T-helper 9 cell (primary cell): ENCODE measurements at places on chromosomes 5 and 9.

GRCh38 chr9:116580853-116581252, 106.3 kb upstream of the TRIM32 start:
- DNase-seq, result no peak

DNA sequence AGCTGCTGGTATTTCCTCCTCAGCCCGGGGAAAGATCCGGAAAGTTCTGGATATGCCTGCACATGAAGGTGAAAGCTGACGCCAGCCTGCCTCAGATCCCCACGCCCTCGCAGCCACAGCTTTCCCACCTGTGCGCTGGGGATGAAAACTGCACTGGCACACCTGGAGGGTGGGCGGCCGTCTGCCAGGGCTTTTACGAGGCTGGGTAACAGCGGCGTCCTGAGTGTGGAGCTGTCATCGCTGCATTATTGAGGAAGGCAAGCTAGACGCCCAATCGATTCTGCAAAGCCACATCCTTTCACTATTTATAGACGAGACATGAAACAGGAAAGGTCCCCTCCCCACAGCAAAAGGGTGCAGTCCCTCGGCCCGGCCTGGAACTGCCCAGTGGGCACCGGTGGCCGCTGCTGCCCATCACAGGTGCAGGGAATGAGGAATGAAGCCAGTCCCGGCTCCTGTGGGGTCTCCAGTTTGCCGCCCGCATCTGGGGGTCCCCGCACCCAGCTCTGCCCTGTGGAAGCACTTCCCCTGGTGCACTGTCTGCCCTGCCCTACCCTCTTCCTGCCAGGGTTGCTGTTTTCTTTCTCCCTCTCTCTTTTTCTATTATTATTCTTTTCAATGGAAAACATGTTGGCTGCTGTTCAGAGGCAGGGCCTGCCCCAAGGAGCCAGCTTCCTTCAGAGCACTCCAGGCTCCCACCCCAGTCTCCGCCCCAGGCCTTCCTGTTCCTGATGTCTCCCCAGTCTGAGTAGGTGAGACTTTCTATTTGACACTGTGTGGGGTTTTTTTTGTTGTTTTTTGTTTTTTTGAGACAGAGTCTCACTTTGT, 7.0 kb downstream of the NOTCH1 start:
- peak; percentile 52 for DNase-seq

DNA sequence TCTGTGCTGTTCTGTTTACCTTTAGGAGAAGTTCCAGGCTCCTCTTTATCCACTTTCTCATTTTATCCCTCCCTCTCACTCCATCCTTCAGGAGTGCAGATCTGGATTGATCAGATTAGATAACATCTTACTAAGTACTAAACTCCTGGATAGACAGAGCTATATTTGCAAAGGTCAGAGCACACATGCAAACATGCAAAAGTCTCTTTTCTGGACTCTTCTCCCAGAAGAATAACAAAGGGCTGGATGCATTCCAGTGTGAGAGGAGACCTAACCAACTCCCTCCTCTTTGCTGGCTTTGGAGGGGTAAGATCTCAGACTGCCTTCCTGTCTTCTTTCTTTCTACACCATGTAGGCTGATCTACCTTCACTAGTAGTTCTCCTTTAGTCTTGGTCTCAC, 21.4 kb downstream of the GARNL3 start:
- no peak for DNase-seq

GRCh38 chr9:127021664-127022363, 100.6 kb downstream of the ANGPTL2 start:
- DNase-seq, result no peak

DNA sequence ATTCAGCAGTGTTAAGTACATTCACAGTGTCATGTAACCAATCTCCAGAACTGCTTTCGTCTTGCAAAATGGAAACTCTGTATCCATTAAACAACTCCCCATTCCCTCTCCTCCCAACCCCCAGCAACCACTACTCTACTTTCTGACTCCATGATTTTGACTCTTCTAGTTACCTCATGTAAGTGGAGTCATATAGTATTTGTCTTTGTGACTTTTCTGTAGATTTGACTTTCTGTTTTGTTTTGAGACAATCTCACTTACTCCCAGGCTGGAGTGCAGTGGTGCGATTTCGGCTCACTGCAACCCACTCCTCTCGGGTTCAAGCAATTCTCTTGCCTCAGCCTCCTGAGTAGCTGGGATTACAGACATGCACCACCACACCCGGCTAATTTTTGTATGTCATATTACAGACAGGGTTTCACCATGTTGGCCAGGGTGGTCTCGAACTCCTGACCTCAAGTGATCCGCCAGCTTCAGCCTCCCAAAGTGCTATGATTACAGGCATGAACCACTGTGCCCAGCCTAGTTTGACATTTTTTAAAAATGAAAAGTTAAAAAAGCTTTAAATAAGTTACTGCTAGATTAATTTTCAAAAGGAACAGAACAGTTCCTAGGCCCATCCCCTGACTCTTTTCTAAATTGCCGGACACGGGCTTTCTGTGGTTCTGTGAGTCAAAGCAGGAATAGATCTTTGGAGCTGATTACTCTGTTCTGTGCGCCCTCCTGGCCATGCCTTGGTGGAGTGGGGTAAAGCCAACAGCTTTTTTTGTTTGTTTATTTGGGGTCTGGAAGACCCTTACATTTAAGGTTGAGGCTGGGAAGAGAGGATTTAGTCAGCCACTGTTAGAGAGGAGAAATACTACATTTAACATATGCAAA, 59.3 kb downstream of the RALGPS1 start:
- DNase-seq, result no peak

- no peak for DNase-seq
Measured at GRCh38 chr5:80881726-80882125, 78.4 kb upstream of the RASGRF2 start.

DNA sequence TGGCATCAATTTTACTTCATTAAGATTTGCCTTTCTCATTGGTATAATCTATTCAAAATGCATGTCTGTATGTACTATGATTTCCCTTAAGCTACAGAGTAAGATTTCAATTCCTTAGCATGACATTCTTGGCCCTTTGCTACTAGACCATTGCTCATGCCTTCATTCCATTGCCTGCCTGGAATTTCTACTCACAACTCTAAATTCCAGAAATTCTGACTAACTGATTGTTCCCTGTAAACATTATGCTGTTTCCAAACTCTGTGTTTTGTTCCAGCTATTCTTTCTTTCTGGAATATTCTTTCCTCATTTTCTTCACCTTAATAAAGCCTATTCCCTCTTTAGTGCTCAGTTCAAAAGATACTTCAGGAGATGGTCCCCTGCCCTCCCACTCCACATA, 568.8 kb upstream of the SEMA6A start:
- no peak for DNase-seq

GRCh38 chr5:87076931-87077330, 190.8 kb upstream of the RASA1 start:
- DNase-seq, result no peak

GRCh38 chr9:36166168-36166927, 2.8 kb upstream of the CCIN start:
- peak; percentile 82 for DNase-seq

DNA sequence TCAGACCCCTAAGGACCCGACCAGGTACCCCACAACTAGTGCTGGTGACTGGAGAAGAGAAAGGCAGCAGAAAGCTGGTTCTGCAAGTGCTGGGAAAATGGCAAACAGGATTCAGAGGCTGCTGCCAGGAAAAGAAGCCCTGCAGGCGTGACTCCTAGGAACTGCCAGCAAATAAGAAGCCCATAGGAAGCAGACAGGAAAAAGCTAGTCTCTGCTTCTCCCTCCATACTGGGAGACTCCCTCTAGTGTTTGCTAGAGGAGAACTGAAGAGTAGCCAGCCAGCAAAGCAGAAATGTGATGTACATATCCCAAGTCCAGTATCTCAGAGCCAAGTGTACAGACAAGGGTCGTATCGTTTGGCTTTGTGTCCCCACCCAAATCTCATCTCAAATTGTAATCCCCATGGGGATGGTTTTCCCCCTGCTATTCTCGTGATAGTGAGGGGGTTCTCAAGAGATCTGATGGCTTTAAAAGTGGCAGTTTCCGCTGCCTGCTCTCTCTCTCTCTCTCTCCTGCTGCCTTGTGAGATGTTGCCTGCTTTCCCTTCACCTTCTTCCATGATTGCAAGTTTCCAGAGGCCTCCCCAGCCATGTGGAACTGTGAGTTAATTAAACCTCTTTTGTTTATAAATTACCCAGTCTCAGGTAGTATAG, 38.1 kb upstream of the TUSC1 start:
- DNase-seq, result no peak

- no peak for DNase-seq
Measured at GRCh38 chr9:95055851-95056551, 261.5 kb downstream of the FANCC start.

DNA sequence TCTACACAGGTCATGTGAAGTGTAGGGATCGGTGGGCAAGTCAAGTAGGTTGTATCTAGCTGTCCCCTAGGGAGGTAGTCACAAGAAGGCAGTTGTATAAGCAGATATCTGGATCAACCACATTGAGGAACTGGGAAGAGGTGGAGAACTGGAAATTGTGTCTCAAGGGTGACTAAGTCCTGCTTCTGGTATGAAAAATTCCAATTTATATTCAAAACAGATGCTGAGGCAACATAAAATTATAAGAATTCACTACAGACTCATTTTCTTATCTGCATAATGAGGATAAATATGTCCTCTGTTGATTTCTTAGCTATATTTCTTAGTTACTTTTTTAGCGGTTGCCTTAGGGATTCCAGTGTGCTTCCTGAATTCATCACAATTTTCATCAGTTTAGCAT, 46.8 kb downstream of the GALNT12 start:
- DNase-seq, result no peak

DNA sequence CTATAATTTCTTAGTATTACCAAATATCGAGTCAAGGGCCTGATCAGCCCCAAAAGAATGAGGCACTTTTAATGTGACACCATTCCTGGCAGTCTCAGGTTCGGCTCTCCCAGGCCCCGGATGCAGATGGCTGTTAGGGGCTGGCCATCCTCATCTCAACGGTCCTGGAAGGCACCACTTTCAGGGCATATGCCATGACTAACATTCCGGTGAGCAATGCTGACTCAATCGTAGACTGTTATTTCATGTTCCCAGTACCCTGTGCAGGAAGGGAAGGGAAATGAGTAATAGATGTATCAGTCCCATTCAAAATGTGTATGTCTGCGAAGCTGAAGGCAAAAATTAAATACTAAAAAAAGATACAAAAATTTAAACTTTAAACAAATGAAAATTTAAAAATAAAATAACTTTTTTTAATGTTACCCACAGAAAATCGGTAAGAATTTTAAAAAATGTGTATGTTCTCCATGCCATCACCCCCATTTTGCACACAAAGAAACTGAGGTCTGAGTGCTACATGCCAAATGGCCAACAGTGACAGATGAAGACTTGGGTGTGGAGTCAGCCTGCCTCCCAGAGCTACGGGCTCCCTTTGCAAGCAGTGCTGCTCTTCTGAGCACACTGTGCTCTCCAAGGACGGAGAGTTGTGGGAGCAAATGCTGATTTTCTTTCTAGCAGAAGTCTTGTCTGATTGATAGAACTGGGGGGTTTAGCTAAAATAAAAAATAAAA, 79.0 kb downstream of the GLDC start:
- no peak for DNase-seq

DNA sequence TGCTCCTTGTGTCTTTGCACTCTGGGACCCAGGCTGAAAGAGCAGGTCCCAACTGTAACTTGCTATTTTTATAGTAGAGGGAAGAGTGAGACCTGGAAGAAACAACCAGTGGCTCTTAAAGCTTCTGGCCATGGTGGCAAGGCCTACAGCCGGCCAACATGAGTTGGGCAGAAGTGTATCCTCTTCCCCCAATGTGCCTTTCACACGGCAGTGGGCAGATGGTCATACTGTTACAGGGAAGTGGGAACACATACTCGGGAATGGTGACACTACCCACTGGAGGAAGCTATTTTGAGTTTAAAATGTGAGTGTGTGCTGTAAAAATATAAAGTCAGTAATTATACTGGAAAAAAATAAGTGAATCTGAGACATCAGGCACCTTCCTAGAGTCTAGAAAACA, 116.0 kb downstream of the MVB12B start:
- DNase-seq, result no peak

DNA sequence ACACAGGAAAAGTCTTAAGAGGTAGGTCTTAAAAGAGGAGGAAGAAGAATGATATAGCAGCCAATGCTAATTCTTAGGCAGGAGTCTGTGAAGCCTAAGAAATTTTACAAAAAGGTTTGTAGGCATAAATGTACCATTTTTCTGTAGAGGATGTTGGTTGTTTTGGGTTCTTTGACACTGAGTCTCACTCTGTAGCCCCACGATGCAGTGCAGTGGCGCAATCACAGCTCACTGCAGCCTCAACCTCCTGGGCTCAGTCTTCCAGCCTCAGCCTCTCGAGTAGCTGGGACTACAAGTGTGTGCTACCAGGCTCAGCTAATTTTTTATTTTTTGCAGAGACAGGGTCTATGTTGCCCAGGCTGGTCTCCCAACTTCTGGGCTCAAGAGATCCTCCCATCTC, 37.7 kb upstream of the RNF38 start:
- DNase-seq, result no peak

DNA sequence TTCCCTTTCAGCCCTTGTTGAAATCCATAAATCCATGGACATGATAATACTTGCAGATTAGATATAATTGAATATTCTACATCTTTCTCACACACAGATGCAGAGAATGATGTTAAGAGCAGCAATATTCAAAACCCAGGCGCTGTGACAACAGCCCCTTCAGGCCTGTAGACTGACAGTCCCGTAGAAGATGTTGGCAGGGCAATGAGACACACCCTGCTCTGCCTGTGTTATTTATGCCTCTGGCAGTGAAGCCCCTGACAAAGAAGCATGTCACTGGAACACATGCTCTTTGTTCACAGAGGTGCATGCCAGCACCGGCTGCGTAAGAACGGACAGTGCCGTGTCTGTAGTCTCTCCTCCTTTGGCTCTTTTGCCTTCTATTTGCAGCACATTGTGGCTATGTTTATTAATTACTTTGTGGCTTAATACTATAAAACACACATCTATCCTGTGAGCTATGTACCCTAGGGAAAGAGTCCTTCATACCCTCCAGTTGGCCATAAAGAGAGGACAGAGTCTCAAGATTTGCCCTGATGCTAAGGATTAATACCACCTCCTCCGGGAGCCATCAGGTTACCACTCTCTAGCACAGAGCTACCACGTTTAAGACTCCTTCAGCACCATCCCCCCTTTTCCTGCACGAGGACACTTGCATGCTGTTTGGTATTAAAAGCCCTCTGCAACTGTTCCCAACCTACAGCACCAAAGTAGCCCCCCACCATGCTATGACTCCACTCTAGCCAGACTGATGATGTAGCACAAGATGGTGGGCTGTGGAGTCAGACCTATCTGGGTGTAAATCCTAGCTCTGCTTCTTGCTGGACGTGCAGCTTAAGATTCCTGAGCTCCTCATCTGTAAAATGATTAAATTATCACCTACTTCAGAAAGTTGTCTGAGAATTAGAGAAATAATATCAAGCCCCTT, 2.0 kb upstream of the ANP32B start:
- no peak for DNase-seq

GRCh38 chr9:85118990-85119755, 449.6 kb downstream of the NTRK2 start:
- DNase-seq, result no peak

GRCh38 chr9:120337131-120337530, 242.8 kb downstream of the CDK5RAP2 start:
- DNase-seq, result no peak

- DNase-seq, result no peak
Measured at GRCh38 chr9:34158362-34158869, 20.4 kb upstream of the UBAP1 start.
